NCI-H1930 (cell line): ENCODE measurements at places on chromosomes 5 and 9.

GRCh38 chr9:35257986-35258659 lies 96.3 kb downstream of the UNC13B start:
- DNase-seq, result no peak

- DNase-seq, result no peak
These were observed 35.1 kb downstream of the PJA2 start for GRCh38 chr5:109374625-109375024.

GRCh38 chr9:98968601-98969337 lies 25.1 kb downstream of the COL15A1 start:
- DNase-seq, result no peak

DNA sequence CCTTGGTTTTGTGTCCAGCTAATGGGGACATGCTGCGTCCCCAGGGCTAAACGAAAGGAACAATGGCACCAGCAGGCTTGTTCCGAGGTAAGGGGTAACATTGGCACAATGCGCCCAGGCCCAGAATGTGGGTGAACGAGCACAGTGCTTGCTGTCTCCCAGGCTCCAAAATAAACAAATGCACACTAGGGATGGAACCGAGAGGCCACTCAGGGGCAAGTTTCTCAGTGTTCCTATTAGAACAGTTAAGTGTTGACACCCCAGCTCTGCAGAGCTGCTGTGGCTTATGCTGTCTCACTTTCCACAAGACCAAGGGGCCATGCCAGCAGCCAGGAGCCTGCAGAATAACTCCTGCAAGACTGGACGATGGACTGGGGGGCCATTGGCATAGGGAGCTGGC lies 492.4 kb downstream of the GADD45G start:
- no peak for DNase-seq

- DNase-seq, result peak; percentile 61
These were observed 1638.5 kb upstream of the C9orf72 start for GRCh38 chr9:29211580-29212396.

DNA sequence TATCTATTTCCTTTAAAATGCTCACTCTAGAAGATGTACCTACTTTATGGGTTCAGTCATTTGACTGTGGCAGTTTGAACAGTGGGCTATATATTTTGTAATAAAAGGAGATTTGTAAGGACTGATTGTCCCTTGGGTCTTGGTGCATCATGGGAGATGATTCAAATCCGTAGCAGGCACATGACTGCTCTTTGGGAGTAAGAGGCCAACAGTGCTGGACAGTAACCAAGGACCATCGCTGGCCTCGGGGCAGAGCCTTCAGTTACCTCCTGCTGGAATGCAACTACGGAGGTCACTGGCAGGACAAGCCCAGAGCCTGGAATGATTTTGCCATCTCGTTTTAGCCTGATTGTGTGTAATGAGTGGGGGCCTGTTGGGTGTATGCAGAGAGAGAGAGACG lies 7.0 kb upstream of the MAMDC2 start:
- no peak for DNase-seq
